ENCODE measurements at places on chromosomes 16 and 17.
A peak's percentile ranks its signal among the peaks of the same experiment; 100 is the strongest.

- no peak for DNase-seq
These were observed 28.5 kb downstream of the KIFC3 start for GRCh38 chr16:57773655-57774295.

DNA sequence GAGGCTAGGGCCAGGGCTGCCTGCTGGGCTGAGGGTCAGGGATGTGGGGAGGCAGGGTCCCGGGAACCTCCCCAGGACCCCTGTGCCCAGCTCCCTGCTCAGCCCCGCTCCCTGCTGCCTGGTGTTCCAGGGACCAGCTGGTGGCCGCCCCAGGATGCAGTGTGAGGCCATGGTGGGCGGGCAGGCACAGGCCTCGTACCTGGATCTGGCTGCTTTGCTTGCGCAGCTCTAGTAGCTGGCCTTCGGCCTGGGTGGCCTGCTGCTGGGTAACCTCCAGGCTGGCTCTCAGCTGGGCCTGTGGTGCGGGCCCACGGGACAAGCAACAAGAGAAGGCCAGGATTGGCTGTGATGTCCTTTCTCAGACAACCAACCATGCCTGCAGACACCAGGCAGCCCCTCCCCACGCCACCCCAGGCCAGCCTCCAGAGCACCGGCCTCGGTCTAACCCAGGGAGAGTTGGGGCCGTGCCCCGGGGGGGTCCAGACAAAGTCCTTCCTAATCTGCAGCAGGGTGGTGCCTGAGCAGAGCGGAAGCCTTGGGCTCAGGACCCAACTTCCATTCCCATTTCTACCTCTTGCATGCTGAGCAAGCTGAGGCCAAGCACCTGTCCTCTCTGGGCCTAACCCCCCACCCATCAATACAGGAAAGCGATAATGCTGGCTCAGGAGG, 4.1 kb downstream of the TRIM65 start:
- no peak for DNase-seq

GRCh38 chr17:50955667-50956120, 89.5 kb upstream of the TOB1 start:
- no peak for DNase-seq

DNA sequence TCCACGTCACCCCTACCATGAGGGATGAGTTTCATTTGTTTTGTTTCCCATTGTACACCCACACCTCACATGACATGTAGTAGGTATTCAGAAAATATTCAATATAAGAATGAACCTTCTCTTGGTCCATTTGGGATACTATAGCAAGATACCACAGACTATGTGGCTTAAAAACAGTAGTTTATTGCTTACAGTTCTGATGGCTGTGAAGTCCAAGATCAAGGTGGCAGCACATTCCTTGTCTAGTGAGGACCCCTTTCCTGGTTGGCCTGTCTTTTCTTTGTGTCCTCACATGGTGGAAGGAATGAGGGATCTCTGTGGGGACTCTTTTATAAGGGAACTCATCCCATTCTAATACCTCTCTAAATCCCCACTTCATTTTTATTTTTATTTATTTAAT, 36.2 kb upstream of the CRYM start:
- no peak for DNase-seq

DNA sequence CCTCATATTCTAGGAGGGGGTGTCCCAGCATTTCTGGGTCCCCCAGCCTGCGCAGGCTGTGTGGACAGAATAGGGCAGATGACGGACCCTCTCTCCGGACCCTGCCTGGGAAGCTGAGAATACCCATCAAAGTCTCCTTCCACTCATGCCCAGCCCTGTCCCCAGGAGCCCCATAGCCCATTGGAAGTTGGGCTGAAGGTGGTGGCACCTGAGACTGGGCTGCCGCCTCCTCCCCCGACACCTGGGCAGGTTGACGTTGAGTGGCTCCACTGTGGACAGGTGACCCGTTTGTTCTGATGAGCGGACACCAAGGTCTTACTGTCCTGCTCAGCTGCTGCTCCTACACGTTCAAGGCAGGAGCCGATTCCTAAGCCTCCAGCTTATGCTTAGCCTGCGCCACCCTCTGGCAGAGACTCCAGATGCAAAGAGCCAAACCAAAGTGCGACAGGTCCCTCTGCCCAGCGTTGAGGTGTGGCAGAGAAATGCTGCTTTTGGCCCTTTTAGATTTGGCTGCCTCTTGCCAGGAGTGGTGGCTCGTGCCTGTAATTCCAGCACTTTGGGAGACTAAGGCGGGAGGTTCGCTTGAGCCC, 11.6 kb downstream of the STH start:
- DNase-seq: no peak

DNA sequence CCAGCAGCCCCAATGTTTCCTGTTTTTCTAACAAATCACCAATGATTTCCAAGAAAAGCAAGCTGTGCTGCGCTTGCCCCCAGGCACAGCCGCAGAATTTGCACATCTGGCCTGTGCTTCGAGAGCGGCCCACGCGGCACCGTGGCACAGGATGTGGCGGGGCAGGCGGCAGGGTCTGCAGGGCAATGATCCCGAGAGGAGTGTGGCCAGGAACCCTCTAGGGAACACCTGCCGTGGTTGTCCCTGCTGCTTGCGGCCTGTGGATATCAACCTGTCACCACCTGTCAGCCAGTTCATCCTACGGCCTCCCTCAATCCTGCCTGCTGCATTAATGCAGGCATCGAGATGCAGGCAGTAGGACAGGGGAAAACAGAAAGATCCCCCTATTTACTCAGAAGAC, 24.0 kb downstream of the PIK3R5 start:
- peak; percentile 52 for DNase-seq

GRCh38 chr17:51475730-51476129, 215.4 kb downstream of the UTP18 start:
- DNase-seq: no peak

DNA sequence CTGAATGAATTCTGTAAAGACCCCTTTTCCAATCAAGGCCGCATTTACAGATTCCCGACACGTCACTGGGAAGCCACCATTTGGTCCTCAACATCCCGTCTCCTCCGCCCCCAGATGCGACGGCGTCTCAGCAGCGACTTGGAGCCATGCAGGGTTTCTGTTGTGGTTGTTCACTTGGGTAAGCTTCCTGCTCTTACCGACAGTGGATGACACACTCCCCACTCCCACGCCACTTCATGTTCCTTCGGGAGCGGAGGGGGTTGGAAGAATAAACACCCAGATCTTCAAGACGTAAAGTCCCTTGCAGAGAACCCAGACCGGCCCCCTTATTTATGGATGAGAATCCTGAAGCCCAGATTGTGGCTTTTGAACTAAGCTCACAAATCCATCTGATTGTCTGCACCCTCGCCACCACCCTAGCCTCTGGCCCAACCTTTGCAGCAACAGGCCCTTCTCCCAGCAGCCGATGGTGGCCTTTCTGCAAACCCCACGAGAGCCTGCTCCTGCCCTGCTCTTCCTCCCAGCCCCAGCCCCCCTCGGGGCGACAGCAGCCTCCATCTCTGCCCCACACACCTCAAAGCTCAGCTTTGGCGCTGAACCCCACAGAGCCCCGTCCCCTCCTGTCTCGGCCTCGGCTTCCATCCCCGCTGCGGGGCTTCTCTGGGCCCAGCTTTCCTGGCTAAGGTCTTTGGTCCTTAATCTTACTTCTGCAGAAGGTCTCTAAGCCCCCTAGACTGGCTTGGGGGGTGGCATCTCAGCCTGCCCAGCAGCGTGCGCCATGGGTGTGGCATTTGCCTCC, 19.0 kb upstream of the OSGIN1 start:
- DNase-seq: no peak

GRCh38 chr16:24156777-24157176, 99.4 kb upstream of the CACNG3 start:
- no peak for DNase-seq

GRCh38 chr17:44614862-44615261, 41.4 kb upstream of the MEIOC start:
- no peak for DNase-seq

DNA sequence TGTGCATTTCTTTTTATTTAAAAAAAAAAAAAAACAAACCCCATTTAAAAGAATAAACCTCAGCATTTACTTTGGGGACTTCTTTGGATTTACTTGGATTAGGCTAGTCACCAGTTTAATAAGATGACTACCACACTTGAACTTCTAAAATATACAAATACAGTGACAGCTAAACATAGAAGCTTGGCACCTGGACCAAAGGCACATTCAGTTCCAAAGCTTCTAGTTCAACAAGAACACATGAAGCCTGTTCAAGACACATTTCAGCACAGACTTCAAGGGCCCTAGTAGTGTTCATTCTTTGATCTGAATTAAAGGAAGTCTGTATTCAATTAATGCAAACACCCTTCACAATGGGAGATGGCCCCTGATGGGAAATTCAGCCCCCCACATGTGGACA, 11.6 kb upstream of the ROGDI start:
- no peak for DNase-seq

GRCh38 chr17:42122371-42123303, at the start of gene HSPB9:
Gene HSPB9 (plus strand): TSS chr17:42122804. CDS start chr17:42122851, 47 bp downstream.
- DNase-seq: no peak

DNA sequence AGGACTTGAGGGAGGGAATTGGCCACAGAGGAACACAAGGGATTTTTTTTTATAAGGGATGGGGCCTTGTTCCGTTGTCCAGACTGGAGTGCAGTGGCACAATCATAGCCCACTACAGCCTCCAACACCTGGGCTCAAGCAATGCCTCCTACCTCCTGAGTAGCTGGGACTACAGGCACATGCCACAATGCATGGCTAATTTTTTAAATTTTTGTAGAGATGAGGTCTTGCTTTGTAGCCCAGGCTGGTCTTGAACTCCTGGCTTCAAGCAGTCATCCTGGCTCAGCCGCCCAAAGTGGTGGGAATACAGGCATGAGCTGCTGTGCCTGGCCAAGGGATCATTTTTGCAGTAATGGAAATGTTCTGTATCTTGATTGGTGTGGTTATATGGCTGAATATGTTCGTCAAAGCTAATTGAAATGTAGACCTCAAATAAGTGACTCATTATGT, 56.9 kb downstream of the VMP1 start:
- no peak for DNase-seq

GRCh38 chr17:50128441-50129352, 1.3 kb downstream of the SAMD14 start:
- DNase-seq: no peak

DNA sequence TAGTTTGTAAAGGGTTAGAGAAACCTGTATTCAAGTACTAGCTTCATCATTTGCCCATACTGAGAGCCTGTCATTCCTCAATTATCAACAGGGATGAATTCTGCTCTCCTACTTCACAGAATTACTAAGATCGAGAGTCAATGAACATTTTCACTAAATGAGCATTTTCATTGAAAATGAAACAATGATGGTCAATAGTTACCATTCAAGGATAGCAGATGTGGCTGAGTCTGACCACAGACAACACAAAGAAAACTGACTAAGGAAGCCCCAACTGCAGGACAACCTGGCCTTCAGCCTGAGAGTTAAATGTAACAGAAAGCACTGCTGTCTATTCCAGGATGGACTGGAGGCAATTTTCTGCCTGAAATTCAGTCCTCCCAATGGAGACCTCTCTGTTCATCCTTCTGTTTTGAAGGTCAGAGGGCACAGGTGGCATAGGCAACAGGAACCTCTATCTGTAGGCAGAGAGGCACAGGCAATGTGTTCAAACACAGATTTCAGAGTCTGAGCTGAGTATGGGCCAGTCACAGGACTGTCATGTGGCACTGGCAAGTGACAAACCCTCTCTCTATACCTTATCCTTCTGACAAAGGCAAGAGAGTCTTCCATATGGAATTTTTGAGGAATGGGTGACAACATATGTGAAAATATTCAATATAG, 19.5 kb downstream of the TRAF4 start:
- no peak for DNase-seq

DNA sequence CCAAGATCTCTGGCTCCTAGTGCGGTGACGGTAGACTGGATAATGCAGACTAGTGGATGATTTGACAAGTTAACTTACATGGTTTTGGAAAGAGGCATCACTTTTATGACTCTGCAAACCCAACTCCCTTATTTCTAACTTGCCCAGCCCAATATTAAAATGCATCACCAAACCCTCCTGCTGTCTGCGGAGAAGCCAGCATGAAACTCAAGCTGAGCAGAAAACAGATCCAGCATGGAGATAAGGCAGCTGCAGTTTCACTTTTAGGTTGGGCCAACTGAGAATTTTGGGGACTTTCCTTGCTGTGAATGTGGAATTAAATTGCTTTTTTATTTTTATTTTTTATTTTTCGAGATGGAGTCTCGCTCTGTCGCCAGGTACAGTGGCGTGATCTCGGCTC, 27.8 kb downstream of the CDH1 start:
- DNase-seq: no peak

DNA sequence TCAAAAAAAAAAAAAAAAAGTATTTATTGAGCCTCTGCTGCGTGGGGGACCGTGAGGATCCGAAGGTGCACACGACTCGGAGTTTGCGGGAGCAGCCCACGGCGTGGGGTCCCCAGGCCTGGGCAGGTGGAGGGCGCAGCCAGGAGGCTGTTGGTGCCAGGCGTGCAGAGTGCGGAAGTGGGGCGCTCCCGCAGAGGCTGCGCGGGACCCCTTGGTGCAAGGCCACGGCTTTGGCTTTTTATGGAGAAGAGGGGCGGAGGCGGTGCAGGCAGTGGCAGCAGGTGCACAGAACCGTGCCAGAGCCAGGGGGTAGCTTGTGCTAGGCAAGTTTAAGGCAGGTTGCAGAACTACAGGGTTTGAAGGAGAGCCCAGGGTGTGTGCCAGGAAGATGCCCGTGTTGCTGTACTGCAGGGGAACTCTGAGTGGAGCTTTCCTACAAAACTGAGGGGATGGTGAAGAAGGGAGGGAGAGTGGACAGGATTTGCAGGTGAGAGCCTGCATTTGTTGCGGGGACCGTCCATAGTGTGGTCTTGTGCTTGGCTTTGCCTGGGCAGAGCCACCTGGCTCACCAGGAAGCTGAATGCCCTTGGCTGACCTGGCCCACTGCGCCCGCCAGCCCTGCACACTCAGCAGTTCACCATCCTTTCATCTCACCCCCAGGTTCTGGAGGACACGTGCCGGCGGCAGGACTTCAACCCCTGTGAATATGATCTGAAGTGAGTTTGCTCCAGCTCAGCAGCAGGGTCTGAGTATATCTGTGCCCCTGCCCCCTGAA, 1.3 kb downstream of the ASPSCR1 start:
- no peak for DNase-seq

GRCh38 chr17:78360371-78361224, 721 bp upstream of the SOCS3 start:
- DNase-seq: peak; percentile 88

GRCh38 chr16:88289561-88289960, 93.2 kb upstream of the ZNF469 start:
- no peak for DNase-seq

- DNase-seq: no peak
These were observed 73.2 kb upstream of the MRTFB start for GRCh38 chr16:13997933-13998332.

DNA sequence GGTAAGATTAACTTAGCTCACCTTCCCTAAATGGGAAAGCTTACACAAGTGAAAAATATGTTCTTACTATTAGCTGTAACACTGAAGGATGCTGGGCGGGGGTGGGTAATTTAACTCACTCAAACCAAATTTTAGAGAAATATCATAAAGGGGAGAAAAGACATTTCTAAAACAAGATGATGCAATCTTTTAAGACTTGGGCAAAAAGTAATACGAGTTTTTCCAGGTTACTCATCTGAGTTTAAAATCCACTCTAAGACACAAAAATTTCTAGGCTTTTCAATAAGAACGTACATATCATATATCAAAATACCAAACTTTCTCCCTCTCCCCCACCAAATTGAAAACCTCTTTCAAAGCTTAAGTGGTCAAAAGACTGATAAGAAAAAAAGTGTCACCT, 228.8 kb downstream of the CEP112 start:
- DNase-seq: no peak

GRCh38 chr16:65181071-65181561, 59.3 kb upstream of the CDH11 start:
- no peak for DNase-seq
